ENCODE measurements at places on chromosomes 13 and 19. TPM values are rescaled to one million over a fixed set of nuclear protein-coding genes. Genes with fewer than 3 reads are reported as not detected.

Gene KIR2DL3
- 0.03 TPM for polyA plus RNA-seq

Gene CCDC8
- 0.48 TPM for polyA plus RNA-seq

DNA sequence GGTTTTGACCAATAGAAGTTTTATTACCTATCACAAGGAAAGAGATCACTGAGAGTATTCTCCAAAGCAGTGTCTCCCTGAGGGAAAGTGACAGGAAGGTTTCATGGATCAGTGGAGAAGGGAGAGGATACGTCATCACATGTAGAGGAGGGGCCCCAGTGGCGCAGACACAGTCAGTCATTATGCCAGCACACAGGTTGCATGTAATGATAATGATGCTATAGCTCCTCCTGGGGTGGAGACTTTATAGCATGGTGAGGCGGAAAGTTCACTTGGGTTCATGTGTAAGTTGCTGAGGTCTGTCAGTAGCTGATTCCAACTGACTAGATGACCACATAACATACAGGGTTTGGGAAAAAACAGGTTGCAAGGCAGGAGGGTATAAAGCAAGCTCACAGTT, 88.8 kb downstream of the FNDC3A start:
- H3K27ac ChIP-seq = no peak overlapping the region
- no peaks in the 10 kb centered on the region for H3K36me3 ChIP-seq
- no peak for DNase-seq
- H3K4me3 ChIP-seq = no peak overlapping the region
- no peaks in the 10 kb centered on the region for H3K4me1 ChIP-seq
- H3K27me3 ChIP-seq = no peaks in the 10 kb centered on the region

Gene PNMA8A
- 0.22 TPM for polyA plus RNA-seq

- H3K4me1 ChIP-seq = no peaks in the 10 kb centered on the region
- no peak overlapping the region for H3K4me3 ChIP-seq
- H3K36me3 ChIP-seq = no peaks in the 10 kb centered on the region
- no peak overlapping the region for H3K27ac ChIP-seq
Observed at GRCh38 chr13:73657821-73658540, 476.2 kb downstream of the KLF12 start.

GRCh38 chr13:62119739-62120700, 704.4 kb upstream of the PCDH20 start:
- no peak overlapping the region for H3K27ac ChIP-seq
- no peaks in the 10 kb centered on the region for H3K36me3 ChIP-seq
- no peak for DNase-seq
- no peaks in the 10 kb centered on the region for H3K4me1 ChIP-seq

- H3K27ac ChIP-seq = no peak overlapping the region
- H3K4me3 ChIP-seq = no peak overlapping the region
- no peaks in the 10 kb centered on the region for H3K4me1 ChIP-seq
- DNase-seq = no peak
- H3K36me3 ChIP-seq = no peaks in the 10 kb centered on the region
- no peaks in the 10 kb centered on the region for H3K27me3 ChIP-seq
Observed at GRCh38 chr13:33026489-33027152, 10.4 kb downstream of the KL start.

DNA sequence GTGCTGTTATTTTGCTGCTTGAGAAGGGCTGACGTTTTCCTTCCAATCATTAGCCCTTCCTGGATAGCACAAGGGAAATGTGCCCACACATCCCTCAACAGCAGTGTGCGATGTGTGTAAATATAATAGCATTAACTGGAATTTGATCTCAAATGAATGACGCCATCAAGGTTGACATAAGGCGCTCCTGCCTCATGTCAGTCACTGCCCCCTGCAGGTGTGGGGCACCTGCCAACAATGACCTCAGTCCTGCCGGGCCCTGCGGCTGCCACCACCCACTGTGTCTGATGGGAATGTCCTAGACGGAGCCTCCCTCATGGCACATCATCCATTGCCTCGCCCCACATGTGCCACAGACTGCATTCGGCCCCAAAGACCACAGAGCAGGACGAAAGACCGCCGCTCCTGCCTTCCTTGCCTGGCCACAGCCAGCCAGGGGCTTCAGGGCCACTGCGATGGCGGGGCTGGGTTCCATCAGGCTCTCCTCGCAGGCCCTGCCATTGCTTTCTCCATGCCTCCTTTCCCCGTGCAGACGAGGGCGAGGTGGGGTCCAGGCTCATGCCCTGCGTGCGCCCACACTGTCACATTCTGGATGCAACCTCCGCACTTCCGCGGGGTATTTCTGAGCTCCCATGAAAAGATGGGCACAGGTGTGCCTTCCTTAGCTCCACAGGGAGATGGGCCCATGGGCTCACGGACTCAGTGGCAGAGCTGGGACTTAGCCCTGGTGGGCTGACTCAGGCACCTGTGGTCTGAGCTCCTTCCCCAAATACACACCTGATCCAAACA, 146.7 kb downstream of the SOX1 start:
- peak overlapping the region; percentile 86 for H3K27ac ChIP-seq
- no peaks in the 10 kb centered on the region for H3K4me1 ChIP-seq
- peak overlapping the region; percentile 51 for H3K4me3 ChIP-seq

DNA sequence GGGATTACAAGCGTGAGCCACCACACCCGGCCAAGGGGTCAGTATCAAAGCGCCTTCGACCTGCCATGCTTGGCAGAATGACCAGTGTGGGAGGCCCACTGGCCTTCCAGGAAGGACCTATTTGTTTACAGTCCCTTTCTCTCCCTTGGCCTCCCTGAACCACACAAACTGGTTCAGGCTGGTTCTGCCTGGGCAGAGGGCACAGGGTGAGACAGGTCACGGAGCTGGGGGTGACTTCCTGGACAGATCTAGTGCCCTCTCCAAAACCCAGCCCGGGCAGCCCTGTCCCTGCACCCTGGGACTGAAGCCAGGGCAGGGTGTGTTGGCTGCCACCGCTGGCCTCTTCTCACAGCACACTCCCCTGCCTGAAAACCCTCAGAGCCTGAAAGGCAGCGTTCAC, 11.3 kb downstream of the PLEKHF1 start:
- peak overlapping the region; percentile 60 for H3K27ac ChIP-seq
- H3K4me1 ChIP-seq = peaks cover 74% of the 10 kb centered on the region
- DNase-seq = no peak
- H3K4me3 ChIP-seq = no peak overlapping the region

- H3K27ac ChIP-seq = no peak overlapping the region
- no peaks in the 10 kb centered on the region for H3K27me3 ChIP-seq
- no peaks in the 10 kb centered on the region for H3K4me1 ChIP-seq
- no peak overlapping the region for H3K4me3 ChIP-seq
Observed at GRCh38 chr13:79675931-79676660, 195.1 kb downstream of the NDFIP2 start.

DNA sequence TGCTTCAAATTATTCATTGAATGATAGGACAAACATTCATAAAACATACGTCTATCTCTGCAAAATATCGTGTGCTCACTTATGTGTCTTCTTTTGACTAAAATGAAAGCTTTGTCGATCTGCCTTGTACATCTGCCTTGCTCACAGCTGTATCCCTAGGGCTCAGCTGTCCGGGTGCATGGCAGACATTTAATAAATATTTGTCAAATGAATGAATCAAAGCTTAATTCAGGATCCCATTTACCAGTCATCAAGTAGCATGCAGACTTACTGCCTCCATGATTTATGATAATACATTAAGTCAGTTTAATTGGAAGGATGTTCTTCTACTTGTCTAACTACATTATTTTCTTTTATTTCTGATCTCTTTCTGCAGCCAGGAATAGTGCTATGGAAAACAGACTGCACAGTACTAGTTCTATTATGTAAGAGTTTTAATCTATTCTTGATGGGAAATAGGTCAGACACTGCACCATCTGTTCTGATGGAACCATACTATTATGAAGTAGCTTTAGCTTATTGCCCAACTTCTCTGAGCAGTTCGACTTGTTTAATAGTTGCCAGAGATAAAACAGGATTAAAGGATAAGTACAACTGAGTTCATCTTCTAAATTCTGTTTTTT, 13.2 kb downstream of the SLC46A3 start:
- H3K27ac ChIP-seq = peak overlapping the region; percentile 7
- H3K27me3 ChIP-seq = no peaks in the 10 kb centered on the region

Gene ZNF581
- 4.8 TPM for polyA plus RNA-seq

Gene F2RL3
- 0.18 TPM for polyA plus RNA-seq

GRCh38 chr19:805600-806550, 8.6 kb downstream of the PTBP1 start:
- no peak overlapping the region for H3K27ac ChIP-seq
- H3K4me1 ChIP-seq = peaks cover 19% of the 10 kb centered on the region
- H3K4me3 ChIP-seq = no peak overlapping the region
- no peaks in the 10 kb centered on the region for H3K27me3 ChIP-seq
- peaks cover 64% of the 10 kb centered on the region for H3K36me3 ChIP-seq

DNA sequence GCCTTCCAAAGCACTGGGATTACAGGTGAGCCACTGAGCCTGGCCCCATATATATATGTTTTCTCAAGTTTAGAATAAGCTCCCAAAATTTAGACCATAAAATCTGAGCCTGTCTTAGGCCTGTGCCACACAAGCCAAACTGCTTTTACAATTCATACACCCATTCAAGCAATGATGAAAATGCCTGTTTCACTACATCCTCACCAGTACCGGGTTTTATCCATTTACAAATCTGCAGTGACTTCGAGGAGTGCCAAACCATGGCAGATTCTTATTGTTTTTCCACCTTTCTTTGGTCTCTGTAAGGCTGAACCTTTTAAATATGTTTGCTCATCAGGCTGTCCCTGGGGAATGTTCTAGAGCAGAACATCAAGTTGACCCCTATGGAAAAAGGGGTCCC, 9.6 kb upstream of the NFIC start:
- no peaks in the 10 kb centered on the region for H3K27me3 ChIP-seq
- no peak overlapping the region for H3K27ac ChIP-seq
- H3K4me1 ChIP-seq = peaks cover 7% of the 10 kb centered on the region
- H3K36me3 ChIP-seq = no peaks in the 10 kb centered on the region
- H3K4me3 ChIP-seq = no peak overlapping the region
- no peak for DNase-seq

GRCh38 chr13:75932636-75933035, 296.5 kb downstream of the LMO7 start:
- peaks cover 3% of the 10 kb centered on the region for H3K27me3 ChIP-seq
- no peak overlapping the region for H3K4me3 ChIP-seq
- no peak overlapping the region for H3K27ac ChIP-seq

Gene NCCRP1
- not detected for polyA plus RNA-seq

- H3K36me3 ChIP-seq = peaks cover 12% of the 10 kb centered on the region
- peaks cover 16% of the 10 kb centered on the region for H3K4me1 ChIP-seq
- peak overlapping the region; percentile 99 for H3K27ac ChIP-seq
- H3K27me3 ChIP-seq = no peaks in the 10 kb centered on the region
Observed at GRCh38 chr19:42253245-42254088, 1.5 kb downstream of the ERF start.

DNA sequence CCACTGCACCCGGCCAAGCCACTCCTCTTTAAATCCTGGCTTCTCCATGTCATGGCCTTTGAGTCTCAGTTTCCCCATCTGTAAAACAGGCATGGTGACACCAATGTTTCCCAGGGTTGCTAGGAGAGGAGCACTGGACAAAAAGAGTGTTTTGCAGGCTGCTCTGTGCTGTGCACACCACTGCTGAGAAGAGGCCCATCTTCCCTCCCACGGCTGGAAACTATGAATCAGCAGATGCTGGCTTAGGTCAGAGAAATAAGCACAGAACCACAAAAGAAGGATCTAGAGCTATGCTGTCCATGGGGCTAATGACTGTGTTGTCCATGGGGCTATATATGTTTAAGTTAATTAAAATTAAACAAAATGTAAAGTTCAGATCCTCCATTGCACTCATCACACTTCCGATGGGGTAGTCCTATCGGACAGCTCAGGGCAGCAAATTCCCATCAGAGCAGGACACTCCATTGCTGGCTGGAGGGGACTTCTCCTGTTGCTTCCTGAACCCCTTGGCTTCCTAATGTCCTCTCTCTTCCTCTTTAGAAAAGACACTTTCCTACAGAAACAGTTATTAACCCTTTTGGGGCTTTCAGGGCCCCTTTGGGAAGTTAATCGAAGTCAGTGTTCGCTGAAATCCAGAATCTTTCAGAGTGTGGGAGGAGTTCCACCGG, 37.1 kb downstream of the TSHZ3 start:
- no peak for DNase-seq
- H3K27ac ChIP-seq = no peak overlapping the region
- no peaks in the 10 kb centered on the region for H3K27me3 ChIP-seq
- no peaks in the 10 kb centered on the region for H3K36me3 ChIP-seq
- no peaks in the 10 kb centered on the region for H3K4me1 ChIP-seq
- no peak overlapping the region for H3K4me3 ChIP-seq

Gene ZNF579
- 1.4 TPM for polyA plus RNA-seq

- H3K27me3 ChIP-seq = no peaks in the 10 kb centered on the region
- H3K27ac ChIP-seq = no peak overlapping the region
- no peaks in the 10 kb centered on the region for H3K36me3 ChIP-seq
- H3K4me3 ChIP-seq = no peak overlapping the region
- no peak for DNase-seq
Observed at GRCh38 chr19:31316201-31316951, 32.9 kb downstream of the TSHZ3 start.

GRCh38 chr13:96803456-96804100, 190.7 kb downstream of the OXGR1 start:
- H3K27me3 ChIP-seq = no peaks in the 10 kb centered on the region
- no peak overlapping the region for H3K4me3 ChIP-seq
- H3K4me1 ChIP-seq = no peaks in the 10 kb centered on the region
- no peak overlapping the region for H3K27ac ChIP-seq
- no peaks in the 10 kb centered on the region for H3K36me3 ChIP-seq
- no peak for DNase-seq

- H3K27ac ChIP-seq = no peak overlapping the region
- peaks cover 14% of the 10 kb centered on the region for H3K27me3 ChIP-seq
- no peak overlapping the region for H3K4me3 ChIP-seq
- no peaks in the 10 kb centered on the region for H3K36me3 ChIP-seq
- no peak for DNase-seq
Observed at GRCh38 chr13:36430247-36431203, 1.8 kb upstream of the CCNA1 start.

- no peaks in the 10 kb centered on the region for H3K27me3 ChIP-seq
- peaks cover 11% of the 10 kb centered on the region for H3K4me1 ChIP-seq
- no peak overlapping the region for H3K27ac ChIP-seq
- H3K36me3 ChIP-seq = peaks cover 8% of the 10 kb centered on the region
- H3K4me3 ChIP-seq = no peak overlapping the region
- DNase-seq = no peak
Observed at GRCh38 chr13:49253310-49253709, 5.6 kb downstream of the CDADC1 start.

Gene CD37
- 3.7 TPM for polyA plus RNA-seq

All from liver (tissue), 10 donors.